Right cardiac atrium (tissue), 5 donors: ENCODE measurements at places on chromosomes 13 and 19. TPM values are rescaled to one million over a fixed set of nuclear protein-coding genes. Genes with fewer than 3 reads are reported as not detected.
A peak's percentile ranks its signal among the peaks of the same experiment; 100 is the strongest.

DNA sequence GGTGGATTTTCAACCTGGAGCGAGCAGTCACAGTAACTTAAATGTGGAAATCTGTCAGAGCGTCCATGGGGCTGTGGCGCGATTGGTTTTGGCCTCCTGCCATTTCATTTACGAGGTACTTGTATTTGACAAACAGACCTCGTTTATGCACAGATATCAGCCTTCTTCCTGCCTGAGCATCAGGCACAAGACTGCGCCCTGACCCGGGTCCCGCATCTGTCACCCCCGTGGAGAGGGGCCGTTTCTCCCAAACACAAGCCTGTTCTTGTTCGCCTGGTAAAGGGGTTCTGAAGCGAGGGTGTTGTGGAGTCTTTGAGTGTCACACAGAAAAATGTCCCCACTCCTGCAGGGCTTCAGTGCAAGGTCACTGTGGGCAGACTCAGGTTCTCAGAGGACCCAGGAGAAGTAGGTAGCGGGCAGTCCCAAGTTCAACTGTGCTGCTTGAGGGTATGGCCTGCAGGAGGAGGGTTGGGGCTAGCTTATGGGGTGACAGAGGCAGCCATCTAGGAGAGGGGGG is 202.3 kb downstream of the URI1 start:
- DNase-seq = no peak

DNA sequence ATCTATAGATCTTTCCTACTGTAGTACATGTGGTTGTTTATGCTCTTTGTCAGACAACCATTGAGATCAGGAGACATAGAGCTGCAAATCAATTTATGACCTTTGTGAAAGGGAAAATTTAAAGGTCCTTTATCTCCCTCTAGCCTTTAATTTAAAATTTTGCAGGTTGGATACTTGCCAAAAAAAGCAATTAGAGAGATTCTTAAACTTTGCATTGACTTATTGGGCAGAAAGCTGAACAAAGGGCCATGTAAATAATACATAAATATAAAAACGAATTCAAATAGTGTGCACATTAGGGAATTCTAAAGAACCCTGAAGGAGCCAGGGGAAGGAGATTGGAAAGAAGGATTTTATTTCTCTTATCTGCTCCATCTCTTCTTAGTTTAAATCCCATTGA is 22.0 kb upstream of the RB1 start:
- no peak for DNase-seq

GRCh38 chr19:4061683-4062418 is 4.8 kb downstream of the ZBTB7A start:
- DNase-seq = no peak

GRCh38 chr13:73355134-73355533 is 296.3 kb downstream of the KLF5 start:
- DNase-seq = no peak

DNA sequence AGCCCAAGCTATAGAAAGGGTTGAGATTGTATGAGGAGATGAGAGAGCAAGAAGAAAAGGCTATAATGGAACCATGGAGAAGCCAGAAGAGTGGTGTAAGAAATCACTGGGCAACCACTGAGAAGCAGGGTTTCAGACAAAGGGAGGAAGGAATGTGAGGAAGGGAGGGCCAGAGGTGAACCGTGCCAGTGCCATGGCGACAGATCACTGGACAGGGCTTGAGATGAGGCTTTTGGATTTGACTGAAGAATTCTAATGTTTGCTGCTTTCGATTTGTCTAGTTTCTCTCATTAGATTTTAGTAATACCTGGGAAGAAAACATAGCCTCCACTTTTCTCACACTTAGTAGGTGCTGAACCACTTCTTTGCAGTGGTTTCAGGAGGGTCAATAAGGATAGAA is 6.3 kb upstream of the GPR183 start:
- DNase-seq = no peak

DNA sequence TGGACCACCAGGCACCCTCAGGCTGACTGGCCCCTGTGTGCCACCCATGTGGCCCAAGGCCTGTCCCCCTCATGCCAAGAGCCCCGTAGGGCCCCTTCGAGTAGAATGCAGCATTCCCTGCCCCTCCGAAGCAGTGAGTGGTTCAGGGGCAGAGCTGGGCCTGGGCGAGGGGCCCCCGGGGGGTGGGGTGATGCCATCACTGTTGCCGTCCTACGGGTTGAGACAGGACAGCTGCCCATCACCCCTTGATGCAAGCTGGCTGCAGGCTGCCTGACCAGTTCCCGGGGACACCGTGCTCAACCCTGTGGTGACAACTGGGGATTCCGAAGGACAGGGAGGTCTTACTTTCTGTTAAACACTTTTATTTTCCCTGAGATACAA is 4.7 kb downstream of the SBNO2 start:
- no peak for DNase-seq

GRCh38 chr19:18433735-18434398 is 4.1 kb downstream of the ISYNA1 start:
- peak; percentile 84 for DNase-seq

GRCh38 chr13:43905435-43906031 is 25.8 kb downstream of the LACC1 start:
- DNase-seq = no peak

DNA sequence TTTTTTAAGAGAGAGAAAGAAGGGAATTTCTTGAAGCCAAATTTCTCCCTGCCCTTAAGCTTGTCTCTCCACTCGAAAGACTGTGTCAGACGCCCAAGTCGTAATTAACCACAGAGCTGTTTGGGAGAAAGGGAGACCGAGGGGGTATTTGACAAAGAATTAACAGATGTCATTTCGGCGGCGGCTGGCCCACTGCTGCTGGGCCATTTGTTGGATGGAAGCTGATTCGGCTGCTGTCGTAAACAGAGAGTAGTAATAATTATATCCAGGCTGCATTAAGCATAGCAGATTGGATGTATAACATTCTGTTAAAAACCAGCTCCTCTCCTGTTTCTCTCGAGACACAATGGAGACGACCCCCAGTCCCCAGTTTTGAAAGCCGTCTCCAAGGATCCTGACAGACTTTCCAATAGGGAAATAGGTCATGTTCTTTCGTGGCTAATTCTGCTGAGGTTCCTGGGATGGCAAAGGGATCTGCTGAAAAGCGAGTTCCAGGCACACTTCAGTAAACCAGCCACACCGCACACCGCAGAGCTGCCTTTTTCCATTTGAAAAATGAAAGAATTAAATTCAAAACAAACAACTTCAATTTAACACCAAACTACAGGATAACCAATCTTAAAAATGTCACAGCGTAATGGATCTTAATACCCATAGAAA is 71.5 kb downstream of the KCTD15 start:
- DNase-seq = no peak

DNA sequence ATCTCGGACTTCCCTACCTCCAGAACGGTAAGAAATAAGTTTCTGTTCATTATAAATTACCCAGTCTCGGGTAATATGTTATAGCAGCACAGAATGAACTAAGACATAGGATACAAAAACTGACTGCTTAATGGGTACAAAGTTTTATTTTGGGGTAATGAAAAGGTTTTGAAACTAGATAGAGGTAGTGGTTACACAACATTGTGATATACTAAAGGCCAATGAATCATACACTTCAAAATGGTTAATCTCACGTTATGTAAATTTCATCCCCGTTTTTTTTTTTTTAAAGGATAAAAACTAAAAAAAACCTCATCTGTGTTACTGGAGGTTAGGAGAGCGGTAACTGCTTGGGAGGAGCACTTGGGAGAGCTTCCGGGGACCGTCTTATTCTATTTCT is 23.5 kb downstream of the AKT2 start:
- no peak for DNase-seq

DNA sequence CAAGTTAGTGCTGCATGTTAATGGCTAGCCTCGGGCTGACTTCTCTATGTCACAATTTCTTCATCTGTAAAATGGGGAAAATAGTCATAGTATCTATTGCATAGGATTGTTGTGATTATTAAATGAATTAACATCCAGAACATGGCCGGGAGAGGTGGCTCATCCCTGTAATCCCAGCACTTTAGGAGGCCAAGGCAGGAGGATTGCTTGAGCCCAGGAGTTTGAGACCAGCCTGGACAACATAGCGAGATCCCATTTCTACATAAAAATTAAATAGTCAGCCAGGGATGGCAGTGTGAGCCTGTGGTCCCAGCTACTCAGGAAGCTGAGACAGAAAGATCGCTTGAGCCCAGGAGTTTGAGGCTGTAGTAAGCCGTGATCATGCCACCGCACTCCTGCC is 21.8 kb upstream of the FBL start:
- no peak for DNase-seq

- no peak for DNase-seq
Measured at GRCh38 chr19:1882089-1882785, 3.1 kb downstream of the ABHD17A start.

DNA sequence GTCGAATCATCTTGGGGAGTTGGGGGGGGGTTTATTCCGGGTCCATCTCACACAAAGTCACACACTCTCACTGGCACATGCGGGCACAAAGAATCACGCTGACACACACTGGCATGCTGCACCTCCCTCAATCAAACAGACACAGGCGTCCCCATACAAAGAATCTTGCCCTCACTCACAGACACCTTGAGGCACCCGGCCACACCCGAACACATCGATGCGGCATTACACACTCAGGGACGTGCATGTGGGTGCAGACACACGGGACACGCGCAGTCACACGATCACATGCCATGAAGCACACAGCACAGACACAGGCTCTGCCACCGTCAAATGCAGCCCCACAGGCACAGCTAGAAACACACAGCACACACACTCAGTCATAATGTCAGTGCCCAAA is 7.8 kb downstream of the NFIX start:
- peak; percentile 47 for DNase-seq

The ZNF497 gene
- total RNA-seq = 0.51 TPM

The CCDC194 gene
- not detected for total RNA-seq

The GRWD1 gene
- total RNA-seq = 16.6 TPM

The IFNL4 gene
- not detected for total RNA-seq

The C1QTNF9 gene
- 1.1 TPM for total RNA-seq

The MAP4K1 gene
- total RNA-seq = 3.9 TPM

The TNFSF9 gene
- 0.28 TPM for total RNA-seq
